ENCODE measurements at places on chromosomes 1 and 21.

DNA sequence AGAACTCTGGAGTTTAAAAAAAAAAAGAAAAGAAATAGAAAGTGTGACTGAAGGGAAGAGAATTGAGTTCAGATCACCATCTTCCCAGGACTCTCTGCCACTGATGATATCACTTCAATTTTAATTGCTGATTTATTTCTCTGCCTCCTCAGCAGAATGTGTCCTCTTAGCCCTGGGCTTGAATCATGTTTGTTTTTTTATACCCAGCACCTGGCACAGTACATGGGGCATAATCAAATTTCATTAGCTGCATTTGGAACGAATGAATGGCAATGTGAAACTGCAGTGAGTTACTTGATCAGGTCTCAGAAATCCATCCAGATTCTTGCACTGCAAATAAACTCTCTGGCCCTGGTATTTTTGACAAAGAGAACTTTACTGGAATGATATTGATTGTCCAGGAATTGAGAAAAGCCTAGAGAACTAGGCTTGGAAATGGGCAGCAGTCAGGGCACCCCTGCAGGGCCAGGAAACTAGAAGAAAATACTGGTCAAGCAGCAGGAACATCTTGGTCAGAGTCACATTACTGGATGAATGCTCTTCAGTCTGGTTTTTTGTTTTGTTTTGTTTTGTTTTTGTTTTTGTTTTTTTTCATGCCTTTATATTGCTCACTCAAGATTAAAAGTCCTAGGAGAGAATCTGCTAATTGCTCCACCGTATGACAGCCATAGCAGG, 103.8 kb upstream of the FAM78B start:
- no peak for DNase-seq

DNA sequence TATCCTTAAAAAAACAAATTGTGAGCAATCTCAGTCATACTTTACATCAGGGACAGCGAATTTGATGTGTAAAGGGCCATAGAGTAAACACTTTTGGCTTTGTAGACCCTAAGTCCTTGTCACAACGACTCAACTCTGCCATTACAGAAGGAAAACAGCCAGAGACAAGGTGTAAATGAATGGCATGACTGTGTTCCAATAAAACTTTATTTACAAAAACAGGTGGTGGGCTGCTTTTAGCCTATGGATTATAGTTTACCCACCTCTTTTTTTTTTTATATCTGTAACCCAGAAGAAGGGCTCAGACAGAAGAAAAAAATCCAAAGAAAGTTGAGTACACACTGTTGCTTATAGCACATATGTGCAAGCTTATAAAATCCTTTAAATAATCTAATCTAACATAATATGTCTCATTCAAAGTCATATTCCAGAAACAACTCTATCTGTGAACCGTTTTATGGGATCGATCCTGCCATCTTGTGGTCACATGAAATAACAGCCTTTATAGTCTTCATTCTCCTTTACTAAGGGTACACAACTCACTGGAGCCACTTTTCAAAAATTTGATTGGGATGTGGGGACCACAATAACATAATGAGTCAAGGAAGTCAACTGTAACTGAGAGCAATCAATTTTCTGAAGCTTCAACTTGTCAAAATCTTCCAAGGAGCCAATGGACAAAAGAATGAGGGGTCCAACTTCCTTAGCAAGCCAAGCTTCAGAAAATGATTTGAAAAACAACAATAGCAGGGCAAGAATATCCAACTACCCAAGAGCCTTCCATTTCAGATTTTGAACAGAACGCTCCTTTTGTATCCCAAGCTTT, 142.2 kb upstream of the KRTAP19-8 start:
- no peak for DNase-seq

DNA sequence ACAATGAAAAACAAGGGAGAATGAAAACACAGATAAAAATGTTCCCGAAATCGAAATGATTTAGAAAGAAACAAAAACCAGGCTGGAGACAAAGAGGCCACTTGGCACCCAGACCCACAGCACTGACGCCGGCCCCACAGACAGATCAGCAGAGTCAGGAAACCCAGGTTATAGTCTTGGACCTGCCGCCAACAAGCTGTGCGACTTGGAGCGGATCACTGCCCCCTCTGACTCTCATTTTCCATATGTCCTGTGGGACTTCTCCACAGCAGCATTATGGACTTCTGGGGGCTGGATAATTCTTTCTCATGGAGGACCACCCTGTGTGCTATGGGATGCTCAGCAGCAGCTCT, 72.4 kb downstream of the MATN1 start:
- DNase-seq, result no peak

DNA sequence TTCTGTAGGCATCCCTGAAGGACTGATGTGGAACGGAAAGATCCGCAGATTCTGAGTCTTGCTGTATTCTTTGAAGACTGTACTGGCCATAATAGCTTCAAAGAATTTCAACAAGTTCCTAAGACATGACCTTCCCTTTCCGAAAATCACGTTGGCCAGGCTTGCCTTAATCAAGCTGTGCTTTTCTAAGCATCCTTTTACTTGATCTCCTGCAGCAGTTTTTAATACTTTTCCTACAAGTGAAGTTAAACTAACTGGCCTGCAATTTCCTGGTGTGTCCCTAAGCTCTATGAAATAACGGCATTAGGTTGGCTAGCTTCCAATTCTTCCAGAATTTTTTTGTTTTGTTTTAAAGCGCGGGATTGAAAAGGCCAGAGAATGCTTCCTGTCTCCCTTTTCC, 40.3 kb downstream of the SPAG17 start:
- no peak for DNase-seq

DNA sequence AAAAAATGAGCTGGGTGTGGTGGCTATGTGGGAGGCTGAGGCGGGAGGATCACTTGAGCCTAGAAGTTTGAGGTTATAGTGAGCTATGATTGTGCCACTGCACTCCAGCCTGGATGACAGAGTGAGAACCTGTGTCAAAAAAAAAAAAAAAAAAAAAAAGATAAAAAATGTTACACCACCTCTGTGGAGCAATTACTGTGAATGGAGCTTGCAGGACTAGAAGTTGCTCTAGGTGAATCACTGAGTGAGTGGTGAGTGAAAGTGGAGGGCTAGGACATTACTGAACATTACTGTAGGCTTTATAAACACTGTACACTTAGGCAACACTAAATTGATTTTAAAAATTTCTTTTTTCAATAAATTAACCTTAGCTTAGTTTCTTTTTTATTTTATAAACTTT, 21.9 kb downstream of the TLCD4 start:
- DNase-seq, result no peak

Data from activated gamma-delta T cell treated with Interleukin-2 at 50 U/mL for 16 hours (primary cell).